Effector memory CD4-positive, alpha-beta T cell (primary cell): ENCODE measurements at places on chromosomes 12 and 14.

DNA sequence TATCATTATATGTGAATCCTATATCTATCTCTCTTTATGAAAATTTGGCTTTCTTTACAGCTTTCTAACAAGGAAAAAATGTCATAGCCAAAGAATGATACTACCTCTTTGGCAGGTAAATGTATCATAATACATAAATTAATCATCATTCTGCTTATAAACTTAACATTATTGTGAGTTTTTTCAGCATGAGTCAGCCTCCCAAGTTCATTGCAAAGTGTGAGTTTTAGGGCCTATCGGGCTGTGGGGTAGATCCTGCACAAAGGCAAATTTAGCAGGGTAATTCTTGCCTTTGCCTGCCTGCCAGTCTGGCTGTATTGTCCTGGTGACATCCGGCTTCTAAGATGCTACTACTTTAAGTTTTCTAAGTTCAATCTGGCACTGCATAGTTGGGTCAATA, 412.6 kb downstream of the MDGA2 start:
- no peak overlapping the region for H3K4me3 ChIP-seq
- no peak overlapping the region for H3K27ac ChIP-seq
- DNase-seq = no peak
- no peaks in the 10 kb centered on the region for H3K36me3 ChIP-seq
- H3K27me3 ChIP-seq = no peaks in the 10 kb centered on the region
- H3K4me1 ChIP-seq = no peaks in the 10 kb centered on the region

GRCh38 chr14:65038966-65039365, 52.3 kb downstream of the FNTB start:
- H3K27me3 ChIP-seq = no peaks in the 10 kb centered on the region
- no peak for DNase-seq
- H3K4me1 ChIP-seq = no peaks in the 10 kb centered on the region
- no peak overlapping the region for H3K4me3 ChIP-seq

DNA sequence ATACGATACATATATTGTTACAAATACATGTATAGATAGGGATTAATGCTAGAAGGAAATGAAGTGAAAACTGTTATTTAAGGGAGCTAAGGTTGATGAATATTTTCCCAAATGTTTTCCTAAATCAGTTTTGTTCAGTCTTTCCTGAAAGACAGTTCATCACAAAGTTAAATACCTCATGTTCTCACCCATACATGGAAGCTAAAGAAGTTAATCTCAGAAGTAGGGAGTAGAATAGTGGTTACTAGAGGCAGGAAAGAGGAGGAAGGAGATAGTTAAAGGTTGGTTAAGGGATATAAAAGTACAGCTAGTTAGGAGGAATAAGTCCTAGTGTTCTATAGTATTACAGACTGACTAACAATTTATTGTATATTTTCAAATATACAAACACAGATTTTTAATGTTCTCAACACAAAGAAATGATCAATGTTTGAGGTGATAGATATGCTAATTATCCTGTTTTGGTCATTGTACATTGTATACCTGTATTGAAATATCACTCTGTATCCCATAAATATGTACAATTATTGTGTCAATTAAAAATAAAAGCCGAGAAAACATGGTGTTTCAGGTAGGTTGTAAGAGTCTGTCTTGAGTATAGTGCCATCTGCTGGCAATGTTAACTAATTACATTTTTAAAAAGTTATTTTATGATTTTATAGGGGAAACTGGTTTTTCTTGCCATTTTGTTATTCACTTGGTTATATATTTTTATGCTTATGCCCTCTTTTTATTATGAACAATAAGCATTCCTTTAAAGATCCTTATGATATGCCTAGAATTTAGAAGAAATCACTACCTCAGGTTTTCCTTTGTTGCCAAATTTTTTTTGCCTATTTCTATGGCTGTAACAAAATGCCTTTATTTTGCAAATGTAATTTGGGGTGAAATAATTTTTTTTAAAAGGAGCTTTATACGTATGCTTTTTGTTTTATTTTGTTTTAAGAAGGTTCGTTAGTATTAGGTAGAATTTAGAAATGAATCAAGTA, 26.9 kb downstream of the ZDHHC17 start:
- no peaks in the 10 kb centered on the region for H3K36me3 ChIP-seq
- H3K27me3 ChIP-seq = no peaks in the 10 kb centered on the region
- H3K4me3 ChIP-seq = no peak overlapping the region

DNA sequence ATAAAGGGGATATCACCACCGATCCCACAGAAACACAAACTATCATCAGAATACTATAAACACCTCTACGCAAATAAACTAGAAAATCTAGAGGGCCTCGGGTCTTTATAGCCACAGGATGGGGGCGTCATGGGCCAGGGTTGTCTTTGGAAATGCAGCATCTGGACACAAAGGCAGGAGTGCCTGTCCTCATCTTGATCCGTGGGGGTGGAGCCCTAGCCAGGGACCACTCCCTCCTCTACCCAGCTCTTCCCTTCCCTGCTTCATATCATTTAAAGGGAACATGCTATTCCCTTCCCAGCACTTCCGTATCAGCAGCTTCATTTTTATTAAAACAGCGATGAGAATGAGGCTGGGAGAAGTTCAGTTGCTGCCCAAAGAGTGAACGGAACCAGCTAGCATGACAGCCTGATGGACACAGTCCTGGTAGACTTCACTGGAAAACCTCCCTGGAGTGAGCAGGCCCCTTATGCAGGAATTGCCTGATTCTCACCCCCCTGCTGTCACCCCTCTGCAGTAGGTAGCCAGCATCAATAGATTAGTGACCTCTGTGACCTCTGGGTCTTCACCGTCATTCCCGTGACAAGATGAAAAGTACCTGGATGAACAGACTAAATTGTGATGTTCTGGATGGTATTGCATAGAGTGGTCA, 251.4 kb upstream of the RGS6 start:
- no peak overlapping the region for H3K27ac ChIP-seq
- H3K4me1 ChIP-seq = no peaks in the 10 kb centered on the region
- no peaks in the 10 kb centered on the region for H3K27me3 ChIP-seq

DNA sequence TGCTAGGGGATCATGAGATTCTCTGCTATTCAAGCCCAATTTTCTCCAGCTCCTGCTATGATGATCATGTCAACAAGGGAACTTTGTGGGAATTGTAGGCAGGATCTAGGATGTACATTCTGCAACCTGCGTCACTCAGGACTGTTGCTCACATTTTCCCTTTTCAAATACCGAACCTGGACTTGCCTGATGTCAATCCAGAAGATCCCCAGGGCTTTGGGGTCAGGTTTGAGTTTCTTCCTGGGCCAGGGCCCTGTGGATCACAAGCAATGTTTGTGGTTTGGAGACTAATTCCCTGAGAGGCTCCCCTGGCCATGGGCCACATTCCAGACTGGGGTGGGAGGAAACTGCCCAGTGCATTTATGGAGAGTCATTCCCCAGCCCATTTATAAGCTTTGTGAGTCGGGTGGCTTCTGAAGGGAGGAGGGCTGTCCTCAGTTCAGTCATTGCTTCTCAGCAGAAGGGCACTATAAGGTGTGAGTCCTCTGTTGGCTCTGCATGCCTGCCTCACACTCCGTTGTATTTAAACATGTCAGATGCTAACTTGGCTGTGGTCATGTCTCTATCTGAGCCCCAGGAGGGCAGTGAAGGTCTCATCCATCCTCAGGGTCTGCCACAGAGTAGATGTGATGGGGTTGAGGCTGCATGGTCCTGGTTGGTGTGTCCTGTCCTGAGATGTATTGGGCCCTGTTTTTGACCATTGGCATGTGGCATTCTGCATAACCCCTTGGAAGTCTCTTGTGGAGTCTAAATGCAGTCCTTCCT, 6.5 kb downstream of the KRT86 start:
- peaks cover 3% of the 10 kb centered on the region for H3K4me1 ChIP-seq
- H3K27ac ChIP-seq = no peak overlapping the region
- H3K27me3 ChIP-seq = no peaks in the 10 kb centered on the region
- no peak overlapping the region for H3K4me3 ChIP-seq

DNA sequence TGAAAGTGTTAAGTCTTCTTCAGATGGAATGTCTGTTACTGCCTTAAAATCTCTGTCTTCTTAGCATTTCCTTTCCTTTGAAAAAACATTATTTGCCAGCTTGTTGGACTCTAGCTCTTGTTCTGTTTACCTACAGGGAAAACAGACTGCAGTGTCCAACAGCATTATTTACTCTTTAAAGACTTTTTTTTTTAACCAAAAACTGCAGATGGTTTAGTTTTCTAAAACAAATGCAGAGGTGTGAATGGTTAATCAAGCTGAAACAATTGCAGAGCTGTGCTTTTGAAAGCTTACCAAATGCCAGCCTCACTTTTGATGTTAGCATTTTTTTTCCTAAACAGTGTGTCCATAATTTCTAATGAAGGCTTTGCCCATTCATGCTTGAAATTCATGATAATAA, 323.3 kb downstream of the TMEM117 start:
- no peak for DNase-seq
- no peaks in the 10 kb centered on the region for H3K4me1 ChIP-seq
- no peaks in the 10 kb centered on the region for H3K27me3 ChIP-seq
- H3K36me3 ChIP-seq = no peaks in the 10 kb centered on the region
- H3K4me3 ChIP-seq = no peak overlapping the region
- H3K27ac ChIP-seq = no peak overlapping the region

DNA sequence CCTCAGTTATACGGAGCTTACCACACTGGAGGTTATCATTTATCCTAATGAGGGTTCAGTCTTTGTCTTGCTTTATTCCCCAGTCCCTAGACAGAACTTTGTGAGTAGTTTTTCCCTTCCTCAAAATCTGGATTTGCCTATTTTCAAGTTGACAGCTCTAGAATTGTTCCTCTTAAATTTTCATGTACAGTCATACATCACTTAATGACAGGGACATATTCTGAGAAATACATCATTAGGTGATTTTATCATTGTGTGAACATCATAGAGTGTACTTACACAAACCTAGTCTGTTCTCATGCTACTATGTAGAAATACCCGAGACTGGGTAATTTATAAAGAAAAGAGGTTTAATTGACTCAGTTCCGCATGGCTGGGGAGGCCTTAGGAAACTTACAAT, 3.1 kb downstream of the PRKAB1 start:
- H3K4me1 ChIP-seq = peaks cover 8% of the 10 kb centered on the region
- H3K4me3 ChIP-seq = no peak overlapping the region
- no peak for DNase-seq
- peaks cover 34% of the 10 kb centered on the region for H3K36me3 ChIP-seq
- H3K27me3 ChIP-seq = no peaks in the 10 kb centered on the region
